ENCODE measurements at places on chromosomes 5 and 9. TPM values are rescaled to one million over a fixed set of nuclear protein-coding genes. Genes with fewer than 3 reads are reported as not detected.

RGS3 gene
- 11.4 TPM for total RNA-seq

WDR31 gene
- total RNA-seq = 2.4 TPM

SAPCD2 gene
- total RNA-seq = 1.2 TPM

FOXD4L4 gene
- 0.41 TPM for total RNA-seq

TCOF1 gene
- total RNA-seq = 9.4 TPM

SRD5A1 gene
- 44.0 TPM for total RNA-seq

STRBP gene
- total RNA-seq = 84.8 TPM

FOXI1 gene
- total RNA-seq = not detected

CCIN gene
- total RNA-seq = not detected

PCDHA3 gene
- total RNA-seq = 16.3 TPM

HMMR gene
- 2.9 TPM for total RNA-seq

CD72 gene
- total RNA-seq = 0.41 TPM

LEAP2 gene
- total RNA-seq = 1.2 TPM

ARL14EPL gene
- total RNA-seq = not detected

PCDH12 gene
- total RNA-seq = 2.4 TPM

TMC1 gene
- 0.82 TPM for total RNA-seq

TTC16 gene
- total RNA-seq = not detected

WNK2 gene
- total RNA-seq = 12.6 TPM

ARID3C gene
- 0.82 TPM for total RNA-seq

ACTBL2 gene
- total RNA-seq = not detected

PLPP7 gene
- total RNA-seq = 6.1 TPM

CDH9 gene
- 31.4 TPM for total RNA-seq

ADAMTS16 gene
- 3.7 TPM for total RNA-seq

PNPLA7 gene
- total RNA-seq = 0.82 TPM

NR2F1-AS1 gene
- total RNA-seq = 60.7 TPM

FGD3 gene
- 17.9 TPM for total RNA-seq

ATOSB gene
- total RNA-seq = 12.2 TPM

TAF11L5 gene
- total RNA-seq = not detected

CCDC152 gene
- total RNA-seq = 9.0 TPM

LCN12 gene
- not detected for total RNA-seq

IGFBPL1 gene
- total RNA-seq = 42.0 TPM

DOCK2 gene
- 3.3 TPM for total RNA-seq

SMIM33 gene
- not detected for total RNA-seq

IL4 gene
- not detected for total RNA-seq

DIAPH1 gene
- total RNA-seq = 22.4 TPM

RORB gene
- total RNA-seq = 42.8 TPM

UBE2B gene
- 56.7 TPM for total RNA-seq

CER1 gene
- total RNA-seq = not detected

IFNA2 gene
- total RNA-seq = not detected
